Aorta (tissue), 5 donors: ENCODE measurements at places on chromosomes 2 and 18. TPM values are rescaled to one million over a fixed set of nuclear protein-coding genes. Genes with fewer than 3 reads are reported as not detected.

The C1GALT1C1L gene
- 1.4 TPM for polyA plus RNA-seq

The PKDCC gene
- 182 TPM for polyA plus RNA-seq

The PLB1 gene
- polyA plus RNA-seq = 8.9 TPM

The EDAR gene
- polyA plus RNA-seq = not detected

The STRADB gene
- 29.7 TPM for polyA plus RNA-seq

The DCDC2C gene
- polyA plus RNA-seq = 2.4 TPM

The RFTN2 gene
- polyA plus RNA-seq = 8.0 TPM

The DSG1 gene
- polyA plus RNA-seq = not detected

The AGXT gene
- not detected for polyA plus RNA-seq

The CCL20 gene
- 5.5 TPM for polyA plus RNA-seq

The COL4A4 gene
- 2.3 TPM for polyA plus RNA-seq

The SLC9A4 gene
- not detected for polyA plus RNA-seq
